ENCODE measurements at places on chromosomes 3 and 15.

- no peak for DNase-seq
Measured at GRCh38 chr3:15218689-15219088, 12.6 kb downstream of the CAPN7 start.

DNA sequence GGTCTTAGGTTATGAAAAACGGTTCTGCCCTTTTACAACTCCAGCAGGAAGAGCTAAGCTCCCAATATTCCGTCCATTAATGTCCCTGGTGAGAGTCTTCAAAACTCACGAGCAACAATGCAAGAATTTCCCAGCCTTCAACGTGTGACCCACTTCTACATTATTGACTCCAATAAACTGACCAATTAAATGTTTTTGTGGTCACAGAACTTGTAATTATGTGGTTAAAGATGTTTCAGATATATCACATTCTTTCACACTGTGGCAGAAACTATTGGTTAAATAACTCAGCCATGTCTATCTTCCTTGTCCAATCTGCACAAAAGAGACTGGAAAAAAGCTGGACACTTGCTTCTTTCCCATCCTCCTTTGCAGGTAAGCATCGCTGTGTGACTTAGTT, 286.6 kb upstream of the ADAMTS9 start:
- no peak for DNase-seq

- DNase-seq, result no peak
Measured at GRCh38 chr3:117691526-117691925, 981.9 kb downstream of the TUSC7 start.

- DNase-seq, result no peak
Measured at GRCh38 chr3:194702545-194702944, 16.9 kb downstream of the FAM43A start.

DNA sequence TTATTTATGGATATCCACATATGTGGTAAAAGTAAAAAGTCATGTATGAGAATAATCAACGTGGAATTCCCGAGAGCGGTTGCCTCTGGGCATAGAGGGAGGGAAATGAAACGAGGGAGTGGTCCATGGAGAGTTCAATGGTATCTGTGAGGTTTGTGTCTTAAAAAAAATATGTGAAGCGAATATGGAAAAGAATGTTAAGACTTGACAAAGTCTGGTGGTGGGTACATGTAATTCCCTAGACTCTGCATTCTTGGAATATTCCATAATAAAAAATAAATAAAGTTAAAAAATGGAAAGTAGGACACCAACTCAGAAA, 28.4 kb downstream of the FAM43A start:
- DNase-seq, result no peak

DNA sequence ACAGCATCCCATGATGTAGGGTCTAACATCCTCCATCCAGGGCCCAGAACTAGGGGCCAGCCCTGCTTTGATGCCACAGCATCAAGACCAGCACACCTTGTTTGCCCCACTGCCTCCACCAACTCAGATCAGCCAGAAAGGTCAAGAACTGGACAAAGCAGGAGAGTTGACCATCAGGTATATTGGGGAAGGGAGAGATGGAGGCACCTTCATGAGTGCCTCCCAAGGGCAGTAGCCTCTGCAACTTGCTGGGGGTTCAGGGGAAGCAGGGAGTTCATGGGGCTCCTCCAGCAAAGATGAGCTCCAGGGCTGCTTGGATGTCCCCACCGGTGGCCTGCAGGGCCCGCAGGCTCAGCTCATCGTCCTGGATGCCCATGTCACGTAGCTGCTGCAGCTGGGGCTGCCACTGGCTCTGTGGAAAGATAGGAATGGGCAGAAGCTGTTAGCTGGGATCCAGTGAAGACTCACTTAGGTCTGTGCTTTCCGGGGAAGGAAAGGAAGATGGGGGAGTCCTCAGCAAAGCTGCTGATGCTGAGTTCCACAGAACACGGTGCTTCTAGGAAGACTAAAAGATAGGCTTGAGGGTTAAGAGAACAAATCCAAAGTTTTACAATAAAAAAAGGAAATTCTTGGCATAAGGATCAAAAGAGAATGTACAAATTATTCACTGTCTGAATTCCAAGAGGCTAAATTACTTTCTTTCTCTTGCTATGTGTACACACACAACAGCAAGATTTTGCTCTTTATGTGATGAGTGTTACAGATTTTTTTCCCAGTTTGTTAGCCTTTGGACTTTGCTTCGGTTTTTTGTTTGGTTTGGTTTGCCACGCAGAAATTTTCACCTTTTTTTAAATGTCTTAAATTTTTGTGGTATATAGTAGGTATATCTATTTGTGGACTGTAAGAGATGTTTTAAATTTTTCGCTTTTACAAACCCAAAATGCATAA, 12.3 kb upstream of the SEMA7A start:
- DNase-seq, result no peak

DNA sequence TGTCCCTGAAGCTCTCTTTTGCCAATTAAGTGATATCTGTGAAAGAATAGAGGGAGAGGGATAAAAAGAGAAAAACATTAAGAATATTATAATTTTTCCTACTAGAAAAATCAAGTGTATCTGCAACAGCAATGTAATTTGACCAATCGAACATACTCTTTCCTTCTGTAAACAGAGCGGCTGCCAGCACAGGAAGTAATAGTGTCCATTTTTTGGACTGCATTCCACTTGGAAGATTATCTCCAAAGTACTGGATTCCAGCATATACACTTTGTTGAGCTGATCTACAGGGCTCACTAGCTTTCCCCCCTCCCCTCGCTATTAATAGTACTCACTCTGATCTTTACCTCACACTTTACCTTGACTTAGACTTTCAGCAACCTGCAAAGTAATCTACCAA, 90.4 kb downstream of the SUCLG2 start:
- no peak for DNase-seq

GRCh38 chr3:136464502-136464901, 214.4 kb downstream of the PCCB start:
- DNase-seq, result no peak

DNA sequence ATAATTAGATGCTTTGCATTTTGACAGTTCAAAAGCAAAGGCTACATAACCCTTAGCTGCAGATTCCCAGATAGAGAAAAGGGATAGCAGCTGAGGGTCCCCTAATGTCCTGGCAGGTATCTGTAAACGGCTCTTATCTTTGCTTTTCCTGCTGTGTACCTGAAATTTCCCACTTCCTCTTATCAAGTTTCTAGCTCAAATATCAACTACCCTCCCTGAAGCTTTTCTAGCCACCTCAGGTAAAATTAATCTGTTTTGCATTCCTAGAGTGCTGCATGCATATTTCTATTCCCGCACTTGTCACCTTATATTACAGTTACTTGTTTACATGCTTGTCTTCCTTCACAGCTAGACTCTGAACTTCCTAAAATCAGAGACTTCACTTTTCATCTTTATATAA, 55.6 kb upstream of the STXBP5L start:
- no peak for DNase-seq

DNA sequence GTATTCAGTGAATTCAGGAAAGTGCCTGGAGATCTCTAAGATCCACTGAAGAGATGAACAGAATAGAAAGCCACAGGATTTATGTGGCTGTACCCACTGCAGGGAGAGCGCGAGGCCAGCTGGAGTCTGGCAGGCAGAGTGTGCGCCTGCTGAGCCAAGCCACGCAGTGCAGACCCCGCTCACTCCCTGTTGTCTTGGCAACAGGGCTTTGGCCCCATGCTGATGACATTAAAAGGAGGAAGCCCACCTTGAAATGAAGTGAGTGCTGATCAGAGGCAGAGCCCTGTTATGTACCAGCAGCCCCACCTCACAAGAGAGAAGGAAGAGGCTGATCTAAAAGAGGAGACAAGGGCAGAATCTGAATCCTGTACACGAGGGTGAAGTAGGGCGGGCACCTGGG, 36.7 kb downstream of the PXYLP1 start:
- DNase-seq, result no peak

- peak; percentile 22 for DNase-seq
Measured at GRCh38 chr3:192819001-192819569, 91.7 kb upstream of the FGF12 start.

- DNase-seq, result no peak
Measured at GRCh38 chr3:174285242-174285864, 573.8 kb upstream of the NAALADL2 start.

- DNase-seq, result no peak
Measured at GRCh38 chr3:127015282-127016042, 32.5 kb downstream of the PLXNA1 start.

DNA sequence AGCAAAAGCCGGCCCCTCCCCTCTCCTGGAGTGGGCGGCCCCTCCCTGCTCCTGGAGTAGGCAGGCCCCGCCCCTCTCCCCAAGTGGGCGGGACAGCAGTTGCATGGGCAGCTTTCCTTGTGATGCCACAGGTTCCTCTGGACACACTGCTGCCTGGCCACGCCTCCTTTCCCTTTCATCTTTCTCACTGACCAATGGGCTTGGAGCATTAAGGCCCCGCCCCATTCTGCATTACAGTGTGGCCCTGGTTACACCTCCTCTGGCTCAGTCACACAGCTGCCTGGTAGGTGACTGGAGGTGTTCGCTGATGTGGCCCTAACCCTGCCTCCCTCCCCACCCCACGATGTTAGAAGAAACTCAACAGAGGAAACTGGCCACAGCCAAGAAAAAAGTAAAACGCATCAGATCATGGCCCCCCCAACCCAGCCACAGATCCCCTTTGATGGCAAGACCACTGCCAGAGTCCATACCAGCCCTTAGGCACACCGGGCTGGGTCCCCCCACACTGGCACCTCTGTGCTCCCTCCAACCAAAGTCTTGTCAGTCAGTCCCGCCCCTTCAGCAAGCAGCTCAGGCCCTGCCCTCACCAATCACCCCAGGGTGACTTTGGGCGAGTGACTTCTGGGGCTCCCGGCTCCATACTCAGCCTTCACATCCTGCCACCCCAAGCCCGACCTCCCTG, 84.3 kb downstream of the ADAMTS7 start:
- DNase-seq, result no peak

GRCh38 chr3:33883951-33884561, 85.6 kb downstream of the PDCD6IP start:
- DNase-seq, result no peak

DNA sequence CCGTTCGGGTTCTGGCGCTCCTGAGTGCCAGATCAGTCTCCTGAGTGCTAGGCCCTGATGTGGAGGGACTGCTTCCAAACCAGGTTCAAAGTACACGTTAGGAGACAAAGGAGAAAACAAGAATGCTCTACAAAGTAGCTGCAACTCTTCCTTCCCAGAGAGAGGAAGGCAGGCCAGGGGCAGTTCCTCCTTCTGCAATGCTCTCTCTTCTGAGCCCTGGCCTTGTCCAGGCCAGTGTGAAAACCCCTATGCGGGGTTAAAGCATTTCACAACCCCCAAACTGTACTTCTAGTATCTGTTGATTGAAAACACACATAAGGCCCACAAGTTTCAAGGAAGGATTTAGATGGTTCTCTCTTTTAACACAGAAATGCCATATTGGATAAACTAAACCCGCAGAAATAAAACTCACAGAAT, 9.7 kb upstream of the CALML4 start:
- no peak for DNase-seq

- DNase-seq, result no peak
Measured at GRCh38 chr3:117692416-117692995, 982.9 kb downstream of the TUSC7 start.

GRCh38 chr3:12471241-12471640, 13.0 kb upstream of the TSEN2 start:
- DNase-seq, result no peak

- DNase-seq, result no peak
Measured at GRCh38 chr15:37981775-37982174, 47.3 kb downstream of the TMCO5A start.

DNA sequence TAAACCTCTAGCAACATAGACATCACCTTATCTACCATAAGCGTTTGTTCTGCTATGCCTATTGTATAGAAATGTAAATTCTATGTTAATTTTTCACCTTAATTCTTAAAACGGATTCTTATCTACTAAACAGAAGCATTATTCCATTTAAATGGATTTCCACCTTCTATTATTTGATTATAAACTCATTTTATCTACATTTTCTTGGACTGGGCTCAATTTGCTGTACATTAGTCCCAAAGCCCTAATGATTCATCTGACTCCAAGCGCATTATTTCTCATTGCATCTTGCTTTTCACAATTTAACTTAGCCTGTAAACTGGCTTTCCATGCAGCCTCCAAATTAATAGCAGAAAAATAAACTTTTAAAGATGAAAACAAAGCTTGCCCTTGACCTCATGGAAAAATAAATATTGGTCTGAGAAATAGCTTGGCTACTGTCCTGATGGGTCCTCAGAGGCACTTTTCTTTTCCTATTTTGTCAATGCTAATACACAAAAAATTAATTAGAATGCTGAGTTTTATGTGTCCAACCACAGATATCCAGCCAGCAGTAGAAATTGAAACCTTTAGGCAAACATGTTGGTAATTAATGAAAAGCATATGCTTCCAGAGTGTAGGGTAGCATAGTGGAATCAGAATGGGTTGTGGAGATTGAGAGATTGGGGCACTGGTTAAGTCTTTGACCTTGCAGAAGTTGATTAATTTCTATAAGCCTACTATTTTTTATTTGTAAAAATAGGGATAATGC, 81.4 kb upstream of the CFAP20DC start:
- DNase-seq, result no peak

GRCh38 chr3:188826574-188826973, 345.2 kb upstream of the TPRG1 start:
- no peak for DNase-seq

DNA sequence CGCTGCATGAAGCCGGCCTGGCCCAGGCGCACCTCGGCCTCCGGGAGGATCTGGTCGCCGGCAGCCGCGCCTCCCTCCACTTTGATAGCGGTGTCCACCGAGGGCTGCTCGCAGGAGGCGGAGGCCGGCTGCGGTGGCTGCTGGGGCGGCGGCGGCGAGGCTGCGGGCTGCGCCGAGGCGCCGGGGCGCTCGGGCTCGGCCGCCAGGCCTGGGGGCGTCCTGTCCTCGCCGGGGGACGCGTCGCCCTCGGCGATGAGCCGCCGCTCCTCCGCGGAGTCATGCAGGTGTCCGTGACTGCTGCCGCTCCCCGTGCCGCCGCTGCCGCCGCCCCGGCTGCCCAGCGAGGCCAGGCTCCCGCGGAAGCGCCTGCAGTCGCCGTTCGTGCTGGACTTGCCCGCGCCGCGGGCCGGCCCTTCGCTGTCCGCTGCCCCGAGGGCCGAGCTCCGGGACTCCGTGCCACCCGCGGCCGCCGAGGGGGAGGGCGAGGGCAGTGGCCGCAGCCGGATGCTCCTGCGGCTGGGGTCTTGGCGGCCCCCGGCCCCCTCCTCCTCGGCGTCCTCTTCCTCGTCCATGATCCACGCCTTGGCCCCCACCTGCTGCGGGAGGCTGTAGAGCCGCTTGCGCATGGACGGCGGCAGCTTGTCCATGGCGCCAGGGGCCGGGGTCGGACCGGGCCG, 996 bp downstream of the HCN4 start:
- DNase-seq, result no peak

DNA sequence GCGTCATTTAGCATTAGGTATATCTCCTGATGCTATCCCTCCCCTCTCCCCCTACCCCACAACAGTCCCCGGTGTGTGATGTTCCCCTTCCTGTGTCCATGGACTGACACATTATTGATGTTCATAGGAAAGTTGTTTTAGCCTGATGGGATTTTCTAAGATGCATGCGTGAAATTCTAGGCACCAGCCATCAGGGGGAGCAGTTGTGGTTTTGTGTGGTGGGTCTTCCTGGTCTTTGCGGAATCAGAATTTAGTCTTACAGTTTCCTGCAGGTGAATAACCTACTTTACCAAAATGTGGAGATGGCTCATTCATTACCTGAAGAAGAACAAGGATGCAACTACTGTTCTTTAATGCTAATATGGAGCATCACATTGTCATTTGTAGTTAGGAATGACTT, 455.0 kb upstream of the THBS1 start:
- DNase-seq, result peak; percentile 56

- DNase-seq, result no peak
Measured at GRCh38 chr3:22392286-22392685, 641.3 kb upstream of the ZNF385D start.

Measured in activated CD8-positive, alpha-beta T cell treated with anti-CD3 and anti-CD28 coated beads, Interleukin-2, amount 10 ng/mL, durations not matched to agents 7 days and 5 days (primary cell).